ENCODE measurements at places on chromosomes 11 and 22.

DNA sequence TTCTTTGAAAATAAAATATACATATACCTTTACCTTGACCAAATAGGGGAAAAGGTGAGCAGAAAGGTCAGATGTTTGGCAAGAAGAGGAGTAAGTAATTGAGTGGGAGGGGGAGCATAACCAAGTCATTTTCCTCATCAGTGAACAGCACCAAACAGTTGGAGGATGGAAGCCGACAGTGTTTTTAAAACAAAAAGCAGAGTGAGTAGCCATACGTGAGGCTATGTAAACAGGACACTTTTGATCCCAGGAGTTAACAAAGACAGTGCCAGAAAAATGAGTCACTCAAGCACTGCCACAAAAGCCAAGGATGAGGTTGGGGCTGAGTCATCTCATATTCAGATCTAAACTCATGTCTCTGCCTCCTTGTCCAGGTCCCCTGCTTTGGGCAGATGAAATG, 734.7 kb downstream of the KCNA4 start:
- no peak for DNase-seq

DNA sequence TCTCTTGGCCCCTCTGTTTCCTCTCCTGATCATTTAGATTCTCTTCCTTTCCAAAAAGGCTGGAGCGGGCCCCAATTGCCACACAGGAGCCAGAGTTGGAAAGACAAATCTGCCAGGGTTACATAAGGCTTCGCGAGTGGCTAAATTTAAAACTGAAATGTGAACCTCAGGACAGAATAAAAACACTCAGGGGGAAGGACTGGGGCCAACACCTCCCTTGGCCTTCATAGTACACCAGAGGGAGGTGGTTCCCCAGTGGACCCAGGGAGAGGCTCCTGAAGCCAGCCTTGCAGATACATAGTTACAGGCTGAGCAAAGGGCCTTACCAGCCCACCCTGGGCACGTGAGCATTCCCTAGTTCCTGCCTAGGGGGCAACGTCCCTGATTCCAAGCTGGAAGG, 150.1 kb downstream of the MN1 start:
- DNase-seq = no peak

GRCh38 chr11:68327586-68328370, 15.4 kb downstream of the LRP5 start:
- DNase-seq = no peak

DNA sequence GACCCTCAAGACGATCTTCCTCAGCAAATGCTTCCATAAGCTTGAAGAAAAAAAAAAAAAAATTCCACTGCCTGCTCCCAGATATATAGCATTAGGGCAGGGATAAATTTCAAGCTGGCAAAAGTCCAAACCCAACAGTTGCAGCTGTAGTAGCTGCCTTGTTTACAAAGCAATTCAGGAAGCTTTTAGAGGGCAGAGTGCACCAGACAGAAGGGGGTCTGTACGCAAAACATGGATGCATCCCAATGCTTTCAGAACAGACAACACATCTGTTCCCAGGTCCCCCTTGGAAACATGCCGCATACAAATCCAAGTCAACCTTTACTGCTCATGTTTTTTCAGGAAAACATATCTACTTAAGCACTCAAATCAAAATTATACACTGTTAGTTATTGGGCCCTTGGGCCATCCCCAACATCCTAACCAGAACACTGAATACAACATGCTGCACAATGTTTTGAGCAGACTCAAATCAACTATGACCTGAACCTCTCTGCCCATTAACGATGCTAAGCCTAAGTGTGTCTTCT, 94.5 kb downstream of the CADM1 start:
- DNase-seq = no peak

DNA sequence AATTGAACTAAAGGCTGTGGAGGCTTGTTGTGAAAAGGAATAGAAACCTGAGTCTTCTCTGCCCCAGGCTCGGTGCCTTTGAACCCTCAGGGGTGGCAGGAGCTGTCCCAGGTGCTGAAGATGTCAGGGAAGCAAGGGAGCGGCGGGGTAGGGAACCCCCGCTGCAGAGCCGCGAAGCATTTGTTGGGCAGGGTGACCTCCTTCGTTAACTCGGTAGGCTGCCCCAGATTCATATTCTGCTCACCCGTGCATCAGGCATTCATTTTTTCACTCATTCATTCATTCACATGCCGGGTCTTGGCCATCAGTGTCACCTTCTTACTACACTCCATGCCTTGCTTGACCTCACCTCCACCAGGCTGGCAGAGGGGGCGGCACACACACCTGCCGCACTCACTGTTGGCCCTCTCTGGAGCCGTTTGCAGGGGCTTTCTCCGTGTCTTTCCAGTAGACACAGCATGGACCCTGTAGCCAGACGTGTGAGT, 618.9 kb downstream of the BRD1 start:
- DNase-seq = no peak

- no peak for DNase-seq
Measured at GRCh38 chr11:2744166-2744565, 44.4 kb upstream of the KCNQ1OT1 start.

DNA sequence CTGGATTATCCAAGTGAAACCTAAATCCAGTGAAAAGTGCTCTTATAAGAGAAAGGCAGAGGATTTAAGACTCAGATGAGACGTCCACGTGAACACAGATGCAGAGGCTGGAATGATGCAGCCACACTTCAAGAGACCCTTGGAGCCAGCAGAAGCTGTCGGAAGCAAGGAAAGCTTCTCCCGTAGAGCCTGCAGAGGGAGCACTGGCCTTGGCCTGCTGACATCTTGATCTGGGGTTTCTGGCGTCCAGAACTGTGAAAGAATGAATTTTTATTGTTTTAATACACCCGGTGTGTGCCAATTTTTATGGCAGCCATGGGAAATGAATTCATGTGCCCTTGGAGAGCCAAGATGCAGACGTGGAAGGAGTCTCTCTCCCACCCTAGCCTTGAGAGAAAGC, 407.0 kb upstream of the B3GAT1 start:
- DNase-seq = no peak

GRCh38 chr11:20668844-20669819, at the start of gene NELL1:
TSS of gene NELL1 (plus strand) at chr11:20669586.
- DNase-seq = no peak

- no peak for DNase-seq
Measured at GRCh38 chr22:46179748-46180147, 29.4 kb downstream of the PPARA start.

- no peak for DNase-seq
Measured at GRCh38 chr11:24163146-24163545, 333.7 kb upstream of the LUZP2 start.

DNA sequence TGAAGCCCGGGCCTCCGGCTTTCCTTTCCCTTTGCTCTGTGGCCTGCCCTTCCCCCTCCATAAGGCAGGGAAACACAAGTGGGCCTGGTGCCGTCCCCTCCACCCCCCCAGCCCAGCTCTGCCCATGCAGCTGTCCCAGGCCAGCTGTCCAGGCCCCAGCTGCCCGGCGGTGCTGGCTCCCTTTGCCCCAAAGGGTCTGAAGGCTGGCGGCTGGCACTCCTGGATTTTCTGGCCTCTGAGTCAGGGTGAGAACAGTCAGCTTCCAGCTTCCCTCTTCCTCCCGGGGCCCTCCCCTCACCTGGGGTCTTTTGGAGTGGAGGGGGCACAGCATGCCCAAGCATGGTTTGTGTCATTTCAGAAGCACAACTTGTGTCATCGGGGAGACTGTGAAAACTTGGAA, 27.8 kb downstream of the CD82 start:
- DNase-seq = no peak

DNA sequence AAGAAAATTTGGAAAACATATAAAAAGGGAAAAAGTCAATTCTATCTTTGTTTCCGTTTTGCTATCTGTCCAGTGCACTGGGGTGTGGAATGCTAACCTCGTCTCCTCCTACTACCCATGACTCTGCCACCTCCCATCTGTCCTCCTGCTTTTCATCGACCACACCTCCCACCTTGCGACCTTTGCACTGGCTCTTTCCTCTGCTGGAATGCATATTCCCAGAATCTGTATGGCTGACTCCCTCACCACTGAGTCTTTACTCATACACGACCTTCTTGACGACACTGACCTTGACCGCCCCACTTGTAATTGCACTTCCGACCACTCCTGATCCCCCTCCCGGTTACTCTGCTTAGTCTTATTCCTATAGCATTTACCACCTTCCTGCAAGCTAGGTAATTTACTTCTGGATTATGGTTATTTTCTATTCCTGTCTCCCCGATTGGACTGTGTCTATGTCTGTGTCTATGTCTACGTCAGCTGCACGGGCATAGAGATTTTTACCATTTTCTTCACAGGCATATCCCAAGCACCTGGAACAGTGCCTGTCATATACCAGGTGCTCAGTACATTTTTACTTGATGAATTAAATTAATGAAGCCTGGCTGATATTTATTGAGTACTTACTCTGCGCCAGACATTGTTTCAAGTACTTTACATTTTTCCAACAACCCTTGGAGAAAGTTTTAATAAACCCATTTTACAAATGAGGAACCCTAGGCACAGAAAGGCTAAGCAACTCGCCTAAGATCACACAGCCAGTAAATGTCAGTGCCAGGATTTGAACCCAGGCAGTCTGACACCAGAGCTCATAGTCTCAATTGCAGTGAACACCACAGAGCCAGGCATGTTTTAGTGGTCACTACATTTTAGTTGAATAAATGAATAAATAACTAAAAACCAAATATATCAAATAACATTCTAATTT, 89.3 kb upstream of the SLC22A12 start:
- DNase-seq = no peak

GRCh38 chr11:69033431-69033830, 15.3 kb upstream of the TPCN2 start:
- DNase-seq = no peak

- DNase-seq = no peak
Measured at GRCh38 chr22:30306627-30307011, 17.3 kb upstream of the CASTOR1 start.

GRCh38 chr11:90223248-90223585, 368 bp upstream of the CHORDC1 start:
- no peak for DNase-seq

DNA sequence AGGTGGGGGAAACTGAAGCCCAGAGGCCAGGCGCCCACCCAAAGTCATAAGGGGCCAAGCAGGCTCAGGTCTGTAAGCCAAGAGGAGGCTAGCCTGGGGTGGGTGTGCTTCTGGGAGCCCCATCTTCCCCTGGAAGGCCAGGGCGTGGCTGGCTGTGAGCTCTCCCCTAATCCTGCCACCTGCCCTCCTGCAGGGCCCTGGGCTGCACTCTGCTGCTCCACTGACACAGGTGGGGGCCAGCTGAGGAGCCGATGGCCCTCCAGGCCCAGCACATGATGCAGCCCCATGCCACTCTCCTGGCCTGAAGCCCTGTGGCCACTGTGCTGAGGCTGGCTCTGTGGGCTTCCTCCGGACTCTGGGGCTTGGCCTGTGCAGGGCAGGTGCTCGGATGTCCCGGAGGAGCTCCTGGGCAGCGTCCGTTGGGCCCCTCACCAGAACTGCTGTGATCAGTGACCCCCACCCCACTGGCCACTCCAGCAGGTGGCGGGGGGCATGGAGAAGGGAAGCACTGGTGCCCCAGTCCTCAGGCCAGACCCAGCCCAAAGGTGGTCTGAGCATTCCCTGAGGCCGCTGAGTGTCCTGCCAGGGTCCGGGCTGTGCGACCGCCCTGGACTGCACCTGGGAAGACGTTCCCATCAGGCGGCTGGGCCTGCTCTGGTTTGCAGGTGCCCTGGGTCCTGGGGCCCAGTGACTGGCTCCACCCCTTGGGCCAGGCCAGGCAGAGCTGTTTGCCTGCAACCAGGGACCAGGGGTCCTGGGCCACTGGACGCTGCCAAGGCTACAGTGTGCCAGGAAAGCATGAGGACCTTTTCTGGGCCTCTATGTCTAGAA, 8.5 kb downstream of the PIM3 start:
- no peak for DNase-seq

DNA sequence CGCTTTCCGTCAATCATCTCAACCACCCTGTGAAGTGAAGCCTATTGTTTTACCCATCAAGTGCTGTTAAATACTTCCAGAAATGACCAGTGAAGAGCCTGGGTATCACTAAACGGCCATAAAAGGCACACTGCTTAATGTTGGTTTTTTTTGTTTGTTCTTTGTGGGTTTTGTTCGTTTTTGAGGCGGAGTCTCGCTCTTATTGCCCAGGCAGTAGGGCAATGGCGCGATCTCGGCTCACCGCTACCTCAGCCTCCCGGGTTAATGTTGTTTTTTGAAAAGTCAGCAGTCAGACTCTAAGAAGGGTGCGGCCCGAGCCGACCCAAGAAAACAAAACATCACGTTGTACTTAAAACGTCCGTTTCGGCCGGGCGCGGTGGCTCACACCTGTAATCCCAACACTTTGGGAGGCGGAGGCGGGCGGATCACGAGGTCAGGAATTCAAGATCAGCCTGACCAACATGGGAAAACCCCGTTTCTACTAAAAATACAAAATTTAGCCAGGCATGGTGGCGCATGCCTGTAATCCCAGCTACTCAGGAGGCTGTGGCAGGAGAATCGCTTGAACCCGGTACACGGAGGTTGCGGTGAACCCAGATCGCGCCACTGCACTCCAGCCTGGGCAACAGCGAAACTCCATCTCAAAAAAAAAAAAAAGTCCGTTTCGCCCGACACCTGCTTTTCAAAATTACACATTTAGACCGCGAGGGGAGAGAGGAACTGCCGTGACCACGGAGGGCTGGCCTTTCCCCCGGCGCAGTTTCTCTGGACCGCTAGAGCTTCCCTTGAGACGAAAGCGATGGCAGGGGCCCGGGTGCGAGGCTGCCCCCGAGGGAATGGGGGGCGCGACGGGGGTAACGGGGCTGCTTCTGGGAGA, 714 bp downstream of the CD59 start:
- peak; percentile 51 for DNase-seq

- no peak for DNase-seq
Measured at GRCh38 chr11:9075556-9075955, 15.8 kb downstream of the SCUBE2 start.

GRCh38 chr11:1054143-1055108, 17.9 kb upstream of the MUC6 start:
- DNase-seq = no peak

DNA sequence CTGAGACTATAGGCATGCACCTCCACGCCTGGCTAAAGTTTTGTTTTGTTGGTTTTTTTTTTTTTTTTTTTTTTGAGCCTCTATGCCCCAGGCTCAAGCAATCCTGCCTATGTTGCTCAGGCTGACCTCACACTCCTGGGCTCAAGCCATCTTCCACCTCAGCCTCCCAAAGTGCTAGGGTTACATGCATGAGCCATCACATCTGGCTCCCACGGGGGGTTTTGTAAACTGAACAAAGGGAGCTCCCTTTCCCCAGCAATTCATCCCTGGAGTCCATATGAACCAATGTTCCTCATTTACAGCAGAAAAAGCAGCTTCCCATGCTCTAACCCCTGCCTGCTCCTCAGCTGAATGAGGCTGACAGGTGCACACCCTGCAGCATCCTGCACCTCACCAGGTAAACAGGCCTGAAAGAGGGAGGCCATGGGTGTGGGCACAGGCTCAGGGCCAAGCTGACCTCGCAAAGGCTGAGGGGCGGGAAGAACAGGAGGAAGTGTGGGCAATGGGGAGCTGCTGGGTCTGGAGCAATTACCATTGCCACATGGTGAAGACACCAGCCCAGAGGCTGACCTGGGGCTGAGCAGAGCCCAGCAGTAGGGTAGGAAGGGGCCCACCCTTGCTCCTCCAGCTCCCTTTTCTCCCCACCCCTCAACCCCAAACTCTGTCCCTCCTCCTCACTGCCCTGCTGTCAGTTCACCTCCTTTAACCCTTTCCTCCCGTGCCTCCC, 58.2 kb downstream of the RBX1 start:
- no peak for DNase-seq
